ENCODE measurements at places on chromosomes 5 and 9.

GRCh38 chr5:88845081-88845697 lies 37.8 kb downstream of the MEF2C start:
- DNase-seq, result no peak

DNA sequence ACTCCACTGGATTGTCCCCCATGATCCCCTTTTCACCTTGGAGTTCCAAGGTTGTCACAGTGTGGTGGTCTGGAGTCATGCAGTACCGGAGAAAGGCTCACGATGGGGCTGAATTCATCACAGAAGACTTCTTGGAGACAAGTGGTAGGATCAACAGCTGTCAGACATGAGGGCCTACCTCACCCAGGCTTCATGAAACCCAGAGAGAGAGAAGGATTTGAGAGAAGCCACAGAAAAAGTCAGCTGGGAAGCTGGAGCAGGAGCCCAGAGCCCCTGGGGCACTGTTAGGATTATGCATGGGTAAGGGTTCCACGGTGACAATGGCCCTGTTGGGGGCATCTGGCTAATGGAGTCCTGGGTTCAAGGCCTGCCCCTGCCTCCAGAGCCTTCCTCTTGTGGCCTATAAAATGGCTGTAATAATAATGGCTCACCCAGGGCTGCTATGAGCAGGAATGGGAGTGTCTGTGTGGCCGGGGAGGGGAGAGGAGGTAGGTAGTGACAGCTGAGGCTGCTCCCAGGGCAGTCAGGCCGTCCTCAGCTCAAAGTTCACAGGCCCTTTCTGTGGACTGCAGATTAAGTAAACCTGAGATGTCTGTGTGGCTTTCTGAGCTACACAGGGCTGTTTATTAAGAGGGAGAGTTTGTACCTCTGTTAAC lies 910 bp downstream of the TRIM14 start:
- no peak for DNase-seq

DNA sequence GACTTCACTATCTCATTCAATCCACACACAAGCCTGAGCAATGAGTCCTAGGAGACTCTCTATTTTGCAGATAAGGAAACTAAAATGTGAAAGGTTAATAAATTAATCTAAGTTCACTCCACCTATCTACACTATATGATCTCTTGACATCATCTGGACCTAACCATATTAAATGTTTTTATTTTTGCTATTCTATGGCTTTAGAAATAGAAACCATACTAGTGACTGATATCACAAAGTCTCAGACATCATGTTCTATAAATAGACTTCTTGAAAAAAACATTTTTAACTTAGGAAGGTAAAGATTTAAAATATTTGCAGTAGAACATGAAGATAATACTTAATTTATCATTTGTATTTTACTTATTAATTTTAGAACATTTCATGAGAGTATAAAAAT lies 9.4 kb upstream of the ADGRV1 start:
- DNase-seq, result no peak

DNA sequence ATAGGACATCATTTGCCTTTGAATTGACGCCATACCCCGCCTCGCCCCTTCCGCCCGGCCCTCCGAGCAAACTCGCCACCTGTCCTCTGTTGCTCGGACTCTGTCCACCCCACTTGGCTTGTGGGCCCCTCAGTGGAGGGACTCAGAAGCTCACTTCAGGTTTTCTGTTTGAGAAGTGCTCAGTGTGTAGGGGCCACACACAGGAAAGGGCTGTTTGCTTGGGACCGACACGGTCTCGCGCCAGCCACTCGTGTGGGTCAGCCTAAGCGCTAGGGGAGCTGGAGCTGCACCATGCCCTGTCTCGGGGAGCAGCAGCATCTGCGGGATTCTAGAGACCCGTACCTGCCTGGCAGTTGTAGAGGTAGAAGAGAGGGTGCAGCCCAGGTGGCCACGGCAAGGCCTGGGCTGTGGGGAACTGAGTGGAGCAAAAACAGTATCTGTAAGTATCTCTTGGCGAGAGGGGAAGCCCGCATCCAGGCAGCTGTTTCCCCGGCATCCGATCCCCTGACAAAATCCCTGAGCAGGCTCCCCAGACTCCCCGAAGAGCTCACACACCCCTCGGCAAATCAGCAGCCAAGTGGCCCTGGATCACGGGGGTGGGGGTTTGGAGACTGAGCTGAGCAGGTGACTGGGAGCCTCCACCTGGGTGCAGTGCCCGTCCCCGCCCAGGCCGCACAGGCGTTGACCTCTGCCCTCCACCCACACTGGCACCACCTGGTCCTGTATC lies 52.2 kb downstream of the COL5A1 start:
- no peak for DNase-seq

- no peak for DNase-seq
These were observed 148.8 kb downstream of the RAB3C start for GRCh38 chr5:58731641-58732040.

- no peak for DNase-seq
These were observed 59.7 kb upstream of the TRPC7 start for GRCh38 chr5:136424835-136425584.

DNA sequence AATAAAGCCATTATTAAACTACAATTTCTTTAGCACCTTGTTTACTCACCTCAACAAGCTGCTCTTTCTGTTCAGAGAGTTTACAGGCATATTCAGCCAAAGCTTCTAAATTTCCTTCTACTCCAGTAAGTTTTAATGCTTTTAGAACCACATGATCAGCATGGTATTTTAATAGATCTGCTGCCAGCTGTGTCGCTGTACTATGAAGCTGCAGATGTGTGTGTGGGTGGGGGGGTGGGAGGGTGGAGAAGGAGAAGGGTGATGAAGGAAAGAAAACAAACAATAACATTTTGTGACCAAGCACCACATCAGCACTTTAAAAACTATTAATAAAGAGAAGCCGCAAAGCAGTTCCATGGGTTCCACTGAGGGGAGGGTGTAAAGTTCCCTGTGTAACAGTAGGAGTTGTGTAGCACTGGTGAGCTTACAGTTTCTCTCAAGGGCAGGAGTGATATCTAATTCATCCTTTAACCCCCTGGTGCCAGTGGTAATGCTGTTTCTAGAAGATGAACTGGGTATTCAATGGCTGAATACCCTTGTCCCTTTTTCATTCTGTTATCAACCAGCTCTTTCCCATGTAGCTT lies 38.5 kb downstream of the ABITRAM start:
- DNase-seq, result no peak

DNA sequence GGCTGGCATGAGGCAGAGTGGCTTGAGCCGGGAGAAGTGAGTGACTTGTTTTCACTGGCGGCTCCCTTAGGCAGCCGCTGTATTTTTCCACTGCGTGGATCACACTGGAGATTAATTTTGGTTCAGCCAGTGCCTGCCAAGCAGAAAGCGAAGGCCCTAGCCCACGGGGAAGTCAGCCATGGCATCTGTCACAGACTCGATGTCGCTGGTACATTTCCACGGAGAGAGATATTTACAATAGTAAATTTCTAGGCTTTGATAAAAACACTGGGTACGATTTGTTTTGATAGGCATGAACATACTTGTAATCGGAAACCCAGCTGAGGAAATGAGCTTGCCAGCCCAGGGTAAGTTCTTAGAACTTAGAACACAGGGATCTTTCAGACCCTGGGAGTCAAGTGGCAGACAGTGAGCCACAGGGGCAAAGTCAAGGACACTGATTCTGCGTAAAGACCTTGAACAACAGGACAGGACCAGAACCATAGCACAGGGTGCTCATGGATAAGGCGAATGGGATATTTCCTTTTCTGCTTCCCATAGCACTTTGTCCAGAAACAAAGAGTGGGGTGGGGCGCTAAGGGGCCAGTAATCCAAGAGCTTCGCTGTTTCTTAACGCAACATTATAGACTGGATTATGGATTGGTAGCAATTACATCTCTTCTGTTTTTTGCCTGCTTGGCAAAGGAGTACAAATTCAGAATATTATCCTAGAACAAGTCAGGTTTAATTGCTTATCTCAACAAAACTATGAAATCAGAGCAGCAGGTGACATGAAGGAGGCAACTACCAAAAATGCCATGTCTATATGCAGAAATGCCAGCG lies 4.5 kb downstream of the DUSP1 start:
- DNase-seq, result no peak

DNA sequence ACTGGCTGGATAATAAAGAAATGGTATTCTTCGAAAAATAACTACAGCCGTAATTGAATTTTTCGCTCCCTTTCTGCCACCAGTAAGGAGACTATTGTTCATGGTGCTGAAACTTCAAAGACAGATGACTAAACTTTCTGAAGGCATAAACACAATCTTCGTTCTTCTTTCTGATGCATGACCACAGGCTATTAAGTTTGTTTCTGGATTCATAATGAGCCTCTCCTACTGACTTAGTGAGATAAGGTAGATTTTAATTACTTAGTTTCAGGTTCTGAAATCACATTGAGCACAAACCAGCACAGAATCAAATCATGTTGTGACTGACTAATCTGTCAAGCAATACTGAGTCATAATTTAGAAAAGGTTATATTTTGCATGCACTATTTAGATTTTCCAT lies 441.8 kb upstream of the CCNG1 start:
- DNase-seq, result no peak

- no peak for DNase-seq
These were observed 21.2 kb upstream of the LOX start for GRCh38 chr5:122099060-122099790.

DNA sequence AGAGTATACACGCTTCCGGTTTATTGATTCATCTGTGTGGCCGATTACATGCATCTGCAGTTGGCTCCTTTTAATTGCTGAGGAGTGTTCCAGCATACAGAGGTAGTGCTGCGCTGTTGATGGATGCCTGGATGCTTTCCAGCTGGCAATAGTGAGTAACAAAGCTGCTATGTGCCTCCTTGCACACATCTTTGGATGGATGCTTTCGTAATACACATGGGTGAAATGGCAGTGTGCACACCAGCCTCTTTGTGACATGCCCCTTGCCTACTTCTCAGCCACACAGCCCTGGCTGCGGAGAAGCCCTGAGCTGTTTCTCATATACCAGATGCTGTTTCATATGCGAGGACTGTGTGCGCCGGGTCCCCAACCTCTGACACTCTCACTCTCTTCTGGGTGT lies 151.0 kb downstream of the GADD45G start:
- no peak for DNase-seq

- DNase-seq, result no peak
These were observed 192.2 kb downstream of the SEC61B start for GRCh38 chr9:99414321-99414720.

Data from SIG-M5 (cell line).